ENCODE measurements at places on chromosomes 1 and 21.

GRCh38 chr21:19275065-19275464 is 871.5 kb upstream of the TMPRSS15 start:
- no peak for DNase-seq

DNA sequence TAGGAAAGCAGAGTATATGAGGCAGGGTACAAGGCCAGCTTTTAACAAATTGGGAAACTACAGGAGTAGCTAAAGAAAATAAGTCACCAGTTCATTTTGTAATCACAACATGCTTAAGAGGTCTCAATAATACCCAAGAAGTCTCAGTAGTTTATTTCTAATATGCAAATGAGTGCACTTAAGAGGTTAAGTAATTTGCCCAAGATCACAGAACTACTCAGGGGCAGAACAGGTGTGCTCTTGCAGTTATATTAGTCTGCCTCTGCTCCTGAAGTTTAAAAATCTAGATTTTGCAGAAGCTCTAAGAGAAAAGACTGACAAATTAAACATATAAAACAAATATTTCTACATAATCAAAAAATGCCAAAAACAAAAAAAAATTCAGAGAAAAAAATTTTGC is 6.9 kb downstream of the EPS15 start:
- DNase-seq = no peak

GRCh38 chr21:14768042-14768441 is 221.9 kb upstream of the SAMSN1 start:
- DNase-seq = no peak

GRCh38 chr21:46413365-46413696 is 45.4 kb upstream of the DIP2A start:
- no peak for DNase-seq

GRCh38 chr1:234865171-234866006 is 255.4 kb upstream of the IRF2BP2 start:
- DNase-seq = no peak

- DNase-seq = peak; percentile 79
These were observed 58.9 kb upstream of the LAPTM5 start for GRCh38 chr1:30816211-30817076.

GRCh38 chr1:31396633-31397351 is 16.2 kb upstream of the SERINC2 start:
- no peak for DNase-seq

DNA sequence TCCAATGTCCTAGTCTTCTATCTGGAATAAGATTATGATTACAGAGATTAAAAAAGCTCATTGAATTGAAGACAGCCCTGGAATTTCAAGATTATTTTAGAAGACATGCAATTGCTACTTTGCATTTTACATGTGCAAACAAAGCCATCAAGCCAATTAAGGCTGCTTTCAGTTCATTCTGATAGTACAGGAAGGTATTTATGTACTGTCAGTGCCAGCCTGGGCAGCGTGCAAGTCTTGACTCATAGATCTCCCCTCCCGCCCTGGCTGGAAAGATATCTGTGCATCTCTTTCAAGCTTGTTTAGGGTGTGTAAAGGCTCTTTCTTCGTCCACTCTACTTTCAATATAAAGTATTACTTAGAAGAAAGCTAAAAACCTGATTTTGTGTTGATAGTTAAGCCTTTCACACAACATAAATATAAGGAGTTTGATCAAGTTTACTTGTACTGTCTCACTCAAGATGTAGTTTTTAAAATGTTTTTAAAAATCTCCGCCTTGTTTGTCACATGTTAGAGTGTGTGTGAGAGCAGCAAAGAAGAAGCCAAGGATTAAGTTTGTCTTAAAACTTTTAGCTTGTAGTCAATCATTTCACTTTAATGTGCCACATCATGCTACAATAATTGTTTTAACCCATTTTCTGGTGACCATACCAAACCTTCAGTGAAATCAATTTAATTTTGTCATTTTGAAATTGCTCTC is 13.6 kb upstream of the LYPLAL1 start:
- DNase-seq = no peak

DNA sequence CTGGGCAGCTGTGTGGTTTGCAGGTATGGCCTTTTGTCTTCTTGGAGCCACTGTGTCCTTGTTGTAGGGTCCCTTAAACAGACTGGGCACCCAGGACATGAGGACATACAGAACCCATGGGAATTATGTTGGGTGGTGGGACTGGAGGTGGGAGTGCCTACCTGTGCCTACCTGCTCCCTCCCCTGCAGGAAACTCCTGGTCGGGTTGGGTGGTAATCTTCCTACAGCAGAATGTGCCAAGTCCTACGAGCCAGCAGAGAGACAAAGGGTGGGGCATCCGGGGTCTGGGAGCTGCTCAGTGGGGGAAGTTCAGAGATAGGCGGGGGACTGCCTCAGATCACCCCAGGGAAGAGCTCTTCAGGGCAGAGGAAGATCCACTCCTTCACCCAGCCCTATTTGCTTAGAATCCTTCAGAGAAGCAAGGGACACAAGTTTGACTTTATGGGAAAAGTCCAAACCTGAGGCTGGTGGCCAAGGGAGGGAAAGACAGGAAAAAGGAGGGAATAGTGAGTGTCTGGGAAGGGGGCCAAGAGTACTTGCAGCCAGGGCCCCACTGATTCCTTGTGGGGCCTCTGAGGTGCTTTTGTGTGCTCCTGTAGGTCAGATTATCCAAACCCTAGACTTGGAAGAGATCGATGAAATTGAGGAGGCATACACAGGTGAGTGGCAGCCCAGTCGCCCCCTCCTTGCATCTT is 58.3 kb downstream of the KIF21B start:
- no peak for DNase-seq

- no peak for DNase-seq
These were observed 152.9 kb downstream of the FCRL5 start for GRCh38 chr1:157399343-157399983.

DNA sequence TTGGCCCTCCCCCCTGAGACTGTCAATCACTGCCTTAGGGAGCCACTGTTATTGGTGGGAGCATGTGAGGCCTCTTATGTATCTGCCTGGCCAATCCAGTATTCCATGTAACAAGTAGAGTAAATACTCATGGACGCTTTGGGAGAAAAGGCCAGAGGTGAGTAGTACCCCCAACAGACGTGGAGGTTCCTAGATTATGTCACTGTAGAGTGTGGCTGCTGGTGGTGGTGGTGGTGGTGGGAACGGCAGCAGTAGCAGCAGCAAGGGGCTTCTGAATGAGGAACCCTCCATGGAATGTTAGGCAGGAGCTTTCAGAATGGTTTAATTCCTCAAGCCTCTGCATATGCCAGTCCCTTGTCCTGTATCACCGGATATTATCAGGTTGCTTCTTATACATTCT is 118.5 kb downstream of the UCK2 start:
- DNase-seq = no peak

DNA sequence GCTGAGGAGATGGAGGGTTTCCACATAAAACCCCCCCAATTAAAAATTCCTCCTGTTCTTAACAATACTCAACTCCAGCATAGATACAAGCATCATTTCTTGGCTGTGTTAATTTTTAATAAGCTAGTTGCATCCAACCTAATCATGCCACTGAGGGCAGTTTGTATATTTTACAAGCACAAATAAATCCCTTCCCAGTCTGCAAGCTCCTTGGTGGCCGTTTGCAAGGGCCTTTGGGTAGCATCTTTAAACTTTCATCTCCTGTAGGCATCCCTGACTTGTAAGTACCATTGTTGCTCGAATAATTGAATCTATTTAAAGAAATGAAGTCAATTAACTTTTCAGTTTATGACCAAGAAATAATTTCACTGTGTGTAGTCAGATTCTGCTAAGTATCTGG is 103.5 kb upstream of the AJAP1 start:
- no peak for DNase-seq

- DNase-seq = no peak
These were observed 33.7 kb upstream of the NBL1 start for GRCh38 chr1:19610282-19610981.

GRCh38 chr1:214847071-214847810 is 235.3 kb upstream of the KCNK2 start:
- DNase-seq = peak; percentile 24

DNA sequence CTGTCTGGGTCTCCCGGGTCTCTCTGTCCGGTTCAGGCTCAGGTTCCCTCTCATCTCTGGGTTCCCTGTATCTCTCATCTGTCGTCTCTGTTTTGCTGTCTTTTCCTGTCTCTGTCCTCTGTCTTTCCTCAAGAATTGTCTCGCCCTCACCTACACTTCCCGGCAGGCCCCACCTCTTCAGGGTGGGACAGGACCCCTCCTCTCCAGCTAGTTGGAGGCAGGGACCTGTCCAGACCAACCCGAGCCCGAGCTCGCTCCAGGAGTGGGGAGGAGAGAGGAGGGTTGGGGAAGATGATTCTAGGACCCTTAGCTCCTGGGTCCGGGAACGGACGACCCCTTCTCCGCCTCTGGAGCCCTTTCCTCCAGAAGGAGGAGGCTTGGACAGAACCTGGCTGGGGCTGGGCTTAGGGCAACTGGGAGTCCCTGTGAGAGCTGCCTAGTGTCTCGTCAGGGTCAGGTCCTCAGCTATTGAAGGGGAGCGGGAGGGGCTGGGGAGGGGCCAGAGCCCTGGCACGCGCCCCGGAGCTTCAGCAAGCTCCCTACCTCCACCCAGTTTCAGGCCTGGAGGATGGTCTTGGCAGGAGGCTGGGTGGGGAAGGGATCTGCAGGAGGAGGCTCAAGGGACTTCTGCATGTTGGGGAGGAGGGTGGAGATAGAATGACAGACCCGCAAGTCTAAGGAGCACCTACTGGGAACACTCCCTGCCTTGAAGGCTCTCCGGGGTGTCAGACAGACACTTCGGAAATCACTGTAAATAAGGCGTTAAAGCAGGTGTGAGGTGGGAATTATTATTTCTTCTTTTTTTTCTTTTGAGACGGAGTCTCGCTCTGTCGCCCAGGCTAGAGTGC is 26.3 kb upstream of the EPB41 start:
- DNase-seq = no peak

DNA sequence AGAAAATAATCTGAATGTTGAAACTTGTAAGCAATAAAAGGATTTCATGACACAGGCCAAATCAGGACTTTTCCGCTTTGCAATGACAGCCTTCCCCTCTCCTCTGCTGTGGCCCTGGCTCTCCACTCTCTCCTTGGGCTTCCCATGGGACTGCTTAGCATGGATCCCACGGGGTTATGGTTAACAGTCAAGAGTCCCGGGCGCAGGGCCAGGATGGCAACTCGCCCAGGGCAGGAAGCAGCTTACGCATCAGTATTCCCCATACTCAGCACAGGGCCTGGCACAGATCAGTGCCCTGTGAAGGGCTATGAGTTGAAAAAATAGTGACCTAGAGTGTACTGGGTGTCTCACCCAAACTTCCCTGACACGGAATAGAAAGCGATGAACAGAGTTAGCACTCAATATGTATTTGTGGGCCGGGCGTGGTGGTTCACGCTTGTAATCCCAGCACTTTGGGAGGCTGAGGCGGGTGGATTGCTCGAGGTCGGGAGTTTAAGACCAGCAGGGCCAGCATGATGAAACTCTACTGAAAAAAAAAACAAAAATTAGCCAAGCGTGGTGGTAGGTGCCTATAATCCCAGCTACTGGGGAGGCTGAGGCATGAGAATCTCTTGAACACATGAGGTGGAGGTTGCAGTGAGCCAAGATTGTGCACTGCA is 29.1 kb upstream of the GRHL3 start:
- no peak for DNase-seq

DNA sequence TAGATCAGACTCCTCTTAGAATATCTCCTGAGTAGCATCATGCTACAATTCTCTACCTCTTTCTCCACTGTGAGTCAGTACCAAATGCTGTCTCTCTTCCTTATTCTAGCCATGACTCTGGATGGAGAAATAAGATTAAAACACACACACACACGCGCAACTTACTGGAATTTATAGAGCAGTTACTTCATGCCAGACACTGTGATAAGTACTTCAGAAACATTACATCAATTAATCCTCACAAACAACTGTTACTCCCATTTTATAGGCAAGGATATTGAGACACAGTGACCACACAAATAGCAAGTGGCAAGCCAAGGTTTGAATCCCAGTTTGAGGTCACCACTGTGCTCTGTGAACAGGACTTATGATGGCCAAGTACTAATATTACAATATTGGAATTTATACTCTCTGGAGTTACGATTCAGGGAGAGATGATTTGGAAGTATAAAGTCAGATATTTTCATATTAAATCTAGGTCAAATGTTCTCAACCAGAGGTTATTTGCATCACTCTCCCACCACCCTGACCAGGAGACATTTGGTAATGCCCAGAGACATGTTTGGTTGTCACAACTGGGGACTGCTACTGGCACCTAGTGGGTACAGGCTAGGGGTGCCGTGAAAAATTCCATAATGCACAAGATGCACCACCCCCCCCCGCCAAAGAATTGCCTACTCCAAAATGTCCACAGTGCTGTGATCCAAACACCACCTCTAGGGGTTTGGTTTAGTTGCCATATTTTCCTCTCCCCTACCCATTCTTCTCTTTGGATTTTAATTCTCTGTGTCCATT is 221.6 kb downstream of the LTN1 start:
- DNase-seq = no peak

DNA sequence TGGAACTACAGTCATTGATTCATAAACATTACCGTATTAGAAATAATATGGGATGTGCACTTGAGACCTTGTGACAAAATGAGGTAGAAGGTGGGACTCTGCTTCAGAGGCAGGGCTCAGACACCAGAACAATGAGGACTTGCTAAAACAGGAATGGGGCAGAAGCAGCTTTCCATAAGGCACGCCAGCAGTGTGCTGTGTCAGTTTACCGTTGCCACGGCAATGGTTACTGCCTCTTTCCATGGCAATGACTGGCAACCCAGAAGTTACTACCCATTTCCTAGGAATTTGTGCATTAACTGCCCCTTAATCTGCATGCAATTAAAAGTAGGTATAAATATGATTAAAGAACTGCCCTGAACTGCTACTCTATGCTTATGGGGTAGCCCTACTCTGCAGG is 169.0 kb downstream of the CHRM3 start:
- DNase-seq = no peak

GRCh38 chr1:189513091-189513490 is 964.6 kb downstream of the BRINP3 start:
- no peak for DNase-seq

GRCh38 chr1:78126506-78126905 is 80.7 kb downstream of the GIPC2 start:
- no peak for DNase-seq

GRCh38 chr21:24729568-24729967 is 877.7 kb downstream of the MRPL39 start:
- DNase-seq = no peak

DNA sequence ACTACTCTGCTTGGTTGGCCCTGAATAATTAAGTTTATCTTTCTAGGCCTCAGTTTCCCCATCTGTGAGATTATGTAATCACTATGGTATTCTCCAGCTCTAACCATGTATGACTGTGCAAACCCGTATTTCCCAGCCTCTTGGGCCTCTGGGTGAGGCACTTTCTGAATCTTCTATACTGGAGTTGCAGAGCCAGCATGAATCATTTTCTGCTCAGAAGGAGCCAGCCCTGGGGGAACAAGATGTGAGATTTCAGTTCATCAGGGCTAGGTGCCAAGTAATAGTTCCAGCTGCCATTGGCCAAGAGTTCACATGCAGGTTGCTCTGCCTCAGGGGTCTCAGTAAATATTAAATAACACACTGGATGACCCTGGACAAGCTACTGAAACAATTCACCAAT is 47.7 kb upstream of the USP24 start:
- no peak for DNase-seq

GRCh38 chr1:182890927-182891610 is 51.9 kb downstream of the DHX9 start:
- DNase-seq = no peak
